ENCODE measurements at places on chromosomes 13 and 19.
A peak's percentile ranks its signal among the peaks of the same experiment; 100 is the strongest.

DNA sequence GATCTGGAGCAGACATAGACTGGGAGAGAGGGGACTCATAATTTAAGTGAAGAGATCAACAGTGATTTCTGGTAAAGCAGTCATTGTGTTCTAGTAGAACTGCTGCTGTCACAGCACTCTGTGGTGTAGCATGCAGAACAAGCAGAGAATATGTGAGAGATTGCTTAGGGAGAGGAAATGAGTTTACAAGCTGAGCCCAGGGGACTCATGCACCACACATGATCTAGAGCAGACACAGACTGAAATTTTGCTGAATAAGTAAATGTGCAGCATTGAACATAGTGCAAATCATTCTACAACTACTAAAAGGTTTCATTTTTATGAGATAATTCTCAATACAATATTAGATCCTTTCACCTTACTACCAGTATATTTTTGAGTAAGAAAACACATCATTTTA, 125.7 kb downstream of the MYO16 start:
- H3K4me1 ChIP-seq: no peaks in the 10 kb centered on the region
- no peak overlapping the region for H3K4me3 ChIP-seq
- H3K27me3 ChIP-seq: no peaks in the 10 kb centered on the region
- no peak overlapping the region for H3K27ac ChIP-seq
- no peaks in the 10 kb centered on the region for H3K36me3 ChIP-seq

- no peaks in the 10 kb centered on the region for H3K36me3 ChIP-seq
- no peak overlapping the region for H3K27ac ChIP-seq
- no peaks in the 10 kb centered on the region for H3K27me3 ChIP-seq
- DNase-seq: no peak
- H3K4me3 ChIP-seq: no peak overlapping the region
Observed at GRCh38 chr13:106197496-106197895, 338.0 kb downstream of the EFNB2 start.

GRCh38 chr13:105920370-105920769, 615.1 kb downstream of the EFNB2 start:
- H3K4me1 ChIP-seq: no peaks in the 10 kb centered on the region
- peaks cover 17% of the 10 kb centered on the region for H3K27me3 ChIP-seq
- no peak overlapping the region for H3K27ac ChIP-seq
- DNase-seq: no peak

GRCh38 chr19:18660939-18661670, 22.4 kb upstream of the CRTC1 start:
- H3K4me3 ChIP-seq: no peak overlapping the region
- no peak for DNase-seq
- H3K4me1 ChIP-seq: peaks cover 38% of the 10 kb centered on the region
- H3K27ac ChIP-seq: peak overlapping the region; percentile 30
- H3K36me3 ChIP-seq: no peaks in the 10 kb centered on the region

DNA sequence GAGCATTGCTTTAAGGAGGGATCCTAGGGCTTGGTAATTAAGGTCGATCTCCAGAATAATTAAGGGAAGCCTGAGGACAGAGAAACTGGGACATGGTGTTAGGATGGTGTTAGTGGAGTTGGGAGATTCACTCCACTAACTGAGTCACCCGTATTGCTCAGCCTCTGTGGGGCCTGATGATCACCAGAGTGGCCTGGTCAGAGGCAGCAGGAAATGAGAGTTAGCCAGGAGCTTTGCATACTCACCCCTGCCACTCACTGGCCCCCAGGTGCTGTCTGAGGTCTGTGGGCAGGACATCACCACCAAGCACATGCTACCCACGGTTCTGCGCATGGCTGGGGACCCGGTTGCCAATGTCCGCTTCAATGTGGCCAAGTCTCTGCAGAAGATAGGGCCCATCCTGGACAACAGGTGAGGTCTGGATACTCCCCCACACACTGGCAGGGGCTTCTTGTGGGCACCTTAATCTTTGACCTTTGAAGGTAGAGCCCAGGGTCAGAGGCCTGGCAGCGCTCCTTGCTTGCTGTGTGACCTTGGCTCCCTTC, 32.1 kb downstream of the PPP2R1A start:
- no peak for DNase-seq
- no peak overlapping the region for H3K27ac ChIP-seq
- H3K27me3 ChIP-seq: no peaks in the 10 kb centered on the region
- no peaks in the 10 kb centered on the region for H3K4me1 ChIP-seq

DNA sequence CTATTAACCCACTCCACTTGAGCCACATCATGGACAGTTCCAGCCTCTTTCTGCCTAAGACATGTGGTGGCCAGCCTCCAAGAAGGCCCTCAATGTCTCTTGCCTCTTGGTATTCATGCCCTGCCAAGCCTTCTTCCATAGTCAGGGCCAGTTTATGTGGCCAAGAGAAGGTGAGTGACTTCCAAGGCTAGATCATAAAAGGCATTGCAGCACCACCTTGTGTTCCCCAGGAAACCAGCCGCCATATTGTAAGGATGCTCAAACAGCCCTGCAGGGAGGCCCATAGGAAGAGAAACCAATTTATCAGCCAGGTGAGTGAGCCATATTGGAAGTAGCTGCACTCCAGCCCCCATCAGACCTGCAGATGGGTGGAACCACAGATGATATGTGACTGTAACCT, 12.3 kb upstream of the DNMT1 start:
- H3K27ac ChIP-seq: no peak overlapping the region
- H3K27me3 ChIP-seq: no peaks in the 10 kb centered on the region
- H3K4me1 ChIP-seq: no peaks in the 10 kb centered on the region
- H3K4me3 ChIP-seq: no peak overlapping the region
- no peak for DNase-seq
- peaks cover 3% of the 10 kb centered on the region for H3K36me3 ChIP-seq

DNA sequence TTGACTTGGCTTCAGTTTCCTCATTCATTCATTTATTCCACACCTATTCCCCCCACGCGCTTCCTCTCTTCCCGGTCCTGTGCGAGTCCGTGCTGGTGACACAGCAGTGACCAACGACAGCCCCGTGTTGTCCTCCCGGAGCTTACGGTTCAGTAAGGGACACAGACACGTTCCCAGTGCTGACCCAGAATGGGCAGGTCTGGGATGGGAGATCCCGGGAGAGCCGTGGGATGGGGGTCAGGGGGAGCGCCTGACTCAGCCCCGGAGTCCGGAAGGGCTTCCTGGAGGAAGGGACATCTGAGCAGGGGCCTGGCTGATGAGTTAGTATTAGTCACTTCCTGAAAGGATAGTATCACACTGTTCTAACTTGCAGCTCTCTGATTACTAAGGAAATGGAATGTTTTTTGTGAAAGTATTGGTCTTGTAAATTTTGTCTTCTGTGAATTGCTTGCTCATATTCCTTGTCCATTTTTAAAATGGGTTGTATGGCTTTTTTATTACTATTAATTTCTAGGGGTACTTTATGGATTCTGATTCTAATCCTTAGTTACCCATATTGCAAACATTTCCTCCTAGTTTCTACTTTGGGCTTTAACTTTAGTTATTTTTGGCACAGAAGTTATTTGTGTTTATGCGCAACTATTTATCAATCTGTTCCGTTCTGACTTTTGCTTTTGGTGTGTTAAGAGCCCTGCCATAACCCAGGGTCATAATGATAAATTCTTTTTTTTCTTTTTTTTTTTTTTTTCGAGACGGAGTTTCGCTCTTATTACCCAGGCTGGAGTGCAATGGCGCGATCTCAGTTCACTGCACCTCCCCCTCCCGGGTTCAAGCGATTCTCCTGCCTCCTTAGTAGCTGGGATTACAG, 708 bp upstream of the ERCC1 start:
- H3K4me1 ChIP-seq: peaks cover 25% of the 10 kb centered on the region
- H3K36me3 ChIP-seq: no peaks in the 10 kb centered on the region
- no peak for DNase-seq
- H3K27ac ChIP-seq: peak overlapping the region; percentile 92
- no peaks in the 10 kb centered on the region for H3K27me3 ChIP-seq

DNA sequence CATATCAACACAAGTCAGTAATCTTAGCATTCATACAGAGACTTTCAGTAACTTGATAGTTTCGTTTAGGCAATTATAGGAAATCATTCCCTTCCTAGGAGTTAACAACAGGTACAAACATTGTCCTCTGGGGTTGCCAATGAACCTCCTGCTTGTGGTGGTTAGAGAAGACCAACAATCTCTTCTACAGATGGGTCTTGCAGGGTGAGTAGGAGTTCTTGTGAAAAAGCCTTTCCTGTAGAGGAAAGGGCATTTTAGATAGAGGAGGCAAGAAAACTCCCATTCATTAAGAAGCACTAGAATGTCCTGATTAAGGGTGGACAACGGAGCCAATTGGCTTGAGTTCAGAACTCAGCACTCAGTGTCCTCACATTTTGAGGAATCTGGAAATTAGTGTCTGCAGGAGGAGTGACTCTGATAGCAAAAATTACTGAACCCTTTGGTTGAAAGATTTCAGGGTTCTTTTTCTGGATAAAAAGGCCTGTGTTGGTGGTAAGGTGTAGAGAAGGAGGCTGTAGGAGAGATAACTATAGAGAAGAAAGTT, 4.2 kb downstream of the WDFY2 start:
- H3K36me3 ChIP-seq: no peaks in the 10 kb centered on the region
- H3K27ac ChIP-seq: peak overlapping the region; percentile 58
- H3K4me3 ChIP-seq: no peak overlapping the region

- DNase-seq: no peak
- no peak overlapping the region for H3K27ac ChIP-seq
- no peaks in the 10 kb centered on the region for H3K27me3 ChIP-seq
- no peak overlapping the region for H3K4me3 ChIP-seq
- no peaks in the 10 kb centered on the region for H3K36me3 ChIP-seq
Observed at GRCh38 chr13:75879656-75880055, 243.5 kb downstream of the LMO7 start.

- H3K4me3 ChIP-seq: no peak overlapping the region
- peaks cover 9% of the 10 kb centered on the region for H3K4me1 ChIP-seq
- H3K27me3 ChIP-seq: no peaks in the 10 kb centered on the region
- H3K36me3 ChIP-seq: no peaks in the 10 kb centered on the region
- DNase-seq: no peak
- H3K27ac ChIP-seq: peak overlapping the region; percentile 76
Observed at GRCh38 chr19:16315825-16316505, 8.7 kb upstream of the KLF2 start.

DNA sequence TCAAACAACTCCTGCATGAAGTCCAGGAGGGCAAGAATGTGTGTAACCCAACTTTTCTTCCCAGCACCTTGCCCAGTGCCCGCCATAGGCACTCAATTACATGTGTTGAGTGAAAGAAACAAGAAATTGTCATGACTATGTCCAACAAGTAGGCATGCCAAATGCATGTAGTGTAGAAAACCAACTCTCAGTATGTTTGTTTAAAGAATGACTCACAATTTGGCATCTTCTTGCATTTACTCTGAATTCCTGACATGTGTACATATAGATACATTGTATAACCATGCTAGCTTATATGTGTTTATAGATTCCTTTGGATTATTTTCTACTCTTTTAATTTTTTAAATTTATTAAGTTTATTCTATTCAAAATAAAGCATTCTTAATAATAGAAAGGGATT, 305.0 kb downstream of the EFNB2 start:
- H3K4me3 ChIP-seq: no peak overlapping the region
- H3K27ac ChIP-seq: no peak overlapping the region
- no peaks in the 10 kb centered on the region for H3K27me3 ChIP-seq
- no peaks in the 10 kb centered on the region for H3K4me1 ChIP-seq
- no peak for DNase-seq

GRCh38 chr13:25046985-25047511, 48.9 kb upstream of the PABPC3 start:
- no peak overlapping the region for H3K4me3 ChIP-seq
- H3K4me1 ChIP-seq: peaks cover 9% of the 10 kb centered on the region
- H3K27me3 ChIP-seq: peaks cover 58% of the 10 kb centered on the region
- no peak for DNase-seq
- no peak overlapping the region for H3K27ac ChIP-seq

DNA sequence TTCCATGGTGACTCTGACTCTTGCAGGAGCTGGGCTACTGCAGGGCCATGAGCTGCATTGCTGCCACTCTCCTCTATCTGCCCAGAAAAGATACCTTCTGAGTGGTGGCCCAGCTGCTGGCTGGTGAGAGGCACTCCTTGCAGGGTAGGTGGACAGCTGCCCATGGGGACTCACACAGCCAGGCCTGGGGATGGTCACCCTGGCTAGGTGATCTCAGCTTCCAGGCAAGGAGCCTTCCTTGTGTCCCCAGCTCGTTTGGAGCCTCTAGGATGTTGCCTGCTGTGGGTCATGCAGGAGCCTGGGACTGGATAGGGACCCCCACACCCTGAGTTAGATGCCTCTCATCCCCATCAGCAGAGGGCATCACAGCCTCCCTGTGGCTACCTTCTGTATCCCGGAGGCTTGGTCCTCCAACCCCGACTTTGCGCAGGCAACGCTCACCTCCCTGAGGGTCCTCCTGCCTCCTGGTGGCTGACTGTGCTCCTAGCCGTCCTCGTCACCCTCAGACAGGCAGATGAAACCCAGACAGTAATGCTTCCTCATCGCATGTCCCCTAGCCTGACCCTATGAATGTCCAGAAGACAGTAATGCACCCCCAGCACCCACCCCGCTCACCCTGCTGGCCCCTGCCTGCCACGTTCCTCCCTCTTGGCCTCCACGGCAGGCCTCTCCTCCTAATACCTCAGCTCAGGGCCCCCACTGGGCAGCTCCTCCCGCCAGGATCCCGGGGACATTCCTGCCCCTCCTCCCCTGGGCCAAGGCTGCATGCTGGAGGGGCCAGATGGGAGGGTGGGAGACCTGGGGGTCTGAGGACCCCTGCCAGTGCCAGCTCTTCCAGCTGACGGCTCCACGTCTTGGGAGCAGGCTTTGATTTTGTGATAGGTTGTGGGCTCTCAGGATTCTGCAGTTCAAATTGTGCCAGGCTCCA, 13.6 kb upstream of the ZNF14 start:
- DNase-seq: no peak
- H3K4me1 ChIP-seq: no peaks in the 10 kb centered on the region
- H3K4me3 ChIP-seq: no peak overlapping the region
- no peaks in the 10 kb centered on the region for H3K36me3 ChIP-seq
- no peaks in the 10 kb centered on the region for H3K27me3 ChIP-seq

Measured in naive thymus-derived CD8-positive, alpha-beta T cell (primary cell).